RKO (cell line): ENCODE measurements at places on chromosomes 2 and 18.

GRCh38 chr2:46814160-46814961 lies 101.2 kb downstream of the MCFD2 start:
- no peak for DNase-seq

- peak; percentile 71 for DNase-seq
These were observed 2.7 kb downstream of the GPC1 start for GRCh38 chr2:240437861-240438809.

- no peak for DNase-seq
These were observed 78.6 kb downstream of the FARSB start for GRCh38 chr2:222577341-222577740.

DNA sequence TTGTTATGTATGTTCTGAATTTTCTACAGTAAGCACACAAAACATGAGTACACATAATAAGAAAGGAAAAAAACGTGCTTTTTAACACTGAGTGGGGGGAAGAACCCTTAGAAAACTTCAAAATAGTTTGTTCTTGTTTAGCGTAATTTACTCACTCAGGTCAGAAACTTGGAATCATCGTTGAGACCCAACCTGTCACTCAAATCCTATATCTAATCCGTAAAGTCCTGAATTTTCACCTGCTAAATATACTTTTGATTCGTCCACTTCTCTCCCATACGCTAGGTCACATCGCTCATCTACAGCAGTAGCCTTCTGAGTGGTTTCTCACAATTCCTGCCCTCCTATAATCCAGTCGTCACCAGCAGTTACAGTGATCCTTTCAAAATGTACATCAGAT lies 767 bp downstream of the TPRKB start:
- no peak for DNase-seq

GRCh38 chr18:6414723-6415417 lies at the start of gene L3MBTL4:
Gene L3MBTL4, minus strand, starts transcription at chr18:6414911. Its CDS starts 103,286 bp downstream, at chr18:6311625.
- no peak for DNase-seq

GRCh38 chr2:49978341-49978740 lies 824.0 kb upstream of the FSHR start:
- DNase-seq = no peak

DNA sequence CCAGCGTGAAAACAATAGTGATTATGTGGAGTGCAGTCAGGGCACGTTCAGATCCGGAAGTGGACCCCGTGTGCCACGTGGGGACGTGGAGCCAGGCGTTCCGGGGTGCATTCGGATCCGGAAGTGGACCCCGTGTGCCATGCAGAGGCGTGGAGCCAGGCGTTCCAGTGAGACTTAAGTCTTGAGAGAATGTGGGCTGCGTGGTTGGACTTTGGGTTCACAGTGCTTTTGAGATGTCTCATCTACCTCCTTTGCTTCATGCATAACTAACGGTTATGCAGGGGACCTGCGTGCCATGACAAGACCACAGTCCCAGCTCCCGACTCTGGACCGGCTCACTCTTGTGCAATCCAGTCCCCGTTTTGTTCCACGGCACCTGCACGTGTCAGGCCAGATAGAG lies 28.8 kb downstream of the CTDP1 start:
- no peak for DNase-seq

DNA sequence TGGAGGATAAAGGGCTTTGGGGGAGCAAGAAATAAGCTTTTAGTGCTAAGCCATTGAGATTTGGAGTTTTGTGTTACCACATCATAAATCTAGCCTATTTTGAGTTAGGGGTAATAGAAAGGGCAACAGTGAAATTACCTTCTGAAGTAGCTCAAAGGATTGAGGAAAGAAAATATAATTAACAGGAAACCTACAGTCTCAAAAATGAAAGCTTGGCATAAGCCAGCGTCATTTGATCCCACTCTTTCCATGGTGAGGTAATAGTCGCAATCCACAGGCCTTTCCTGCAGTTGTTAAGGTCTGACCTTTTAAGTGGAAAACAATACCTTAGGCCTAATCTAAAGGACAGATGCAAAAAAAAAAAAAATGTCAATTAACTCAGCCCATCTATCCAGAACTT lies 182.7 kb downstream of the UXS1 start:
- no peak for DNase-seq

- DNase-seq = no peak
These were observed 10.5 kb downstream of the DRC1 start for GRCh38 chr2:26412091-26412673.

DNA sequence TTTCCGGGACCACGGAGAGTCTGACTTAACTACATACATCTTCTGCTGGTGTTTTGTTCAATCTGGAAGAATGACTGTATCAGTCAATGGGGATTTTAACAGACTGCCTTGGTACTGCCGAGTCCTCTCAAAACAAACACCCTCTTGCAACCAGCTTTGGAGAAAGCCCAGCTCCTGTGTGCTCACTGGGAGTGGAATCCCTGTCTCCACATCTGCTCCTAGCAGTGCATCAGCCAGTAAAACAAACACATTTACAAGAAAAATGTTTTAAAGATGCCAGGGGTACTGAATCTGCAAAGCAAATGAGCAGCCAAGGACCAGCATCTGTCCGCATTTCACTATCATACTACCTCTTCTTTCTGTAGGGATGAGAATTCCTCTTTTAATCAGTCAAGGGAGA lies 23.1 kb downstream of the ICOS start:
- DNase-seq = no peak

DNA sequence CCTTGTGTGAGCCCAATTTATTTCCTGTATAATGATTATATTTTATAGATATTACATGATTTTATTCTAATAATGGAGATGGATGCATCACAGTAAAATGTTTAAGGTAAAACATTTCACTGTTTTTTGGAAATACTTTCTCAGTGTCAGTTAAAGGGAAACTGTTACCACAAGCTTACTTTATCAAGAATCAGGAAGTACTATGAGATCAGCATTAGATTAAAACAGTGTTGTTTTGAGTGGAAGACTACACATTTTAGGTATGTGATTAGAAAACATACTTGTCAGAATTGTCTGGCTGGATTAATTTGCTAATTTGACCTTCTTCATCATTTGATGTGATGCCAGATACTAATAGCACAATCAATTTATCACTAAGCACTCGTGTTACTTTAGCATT lies at the start of gene HRH4:
Gene HRH4, plus strand, starts transcription at position 250 of the 400 bp plus-strand sequence. Its CDS starts 92 bp downstream, at position 342.
- DNase-seq = no peak

GRCh38 chr2:86623043-86623493 lies 597 bp downstream of the RNF103 start:
- DNase-seq = peak; percentile 46

GRCh38 chr2:54535599-54536195 lies 79.6 kb downstream of the SPTBN1 start:
- DNase-seq = no peak

DNA sequence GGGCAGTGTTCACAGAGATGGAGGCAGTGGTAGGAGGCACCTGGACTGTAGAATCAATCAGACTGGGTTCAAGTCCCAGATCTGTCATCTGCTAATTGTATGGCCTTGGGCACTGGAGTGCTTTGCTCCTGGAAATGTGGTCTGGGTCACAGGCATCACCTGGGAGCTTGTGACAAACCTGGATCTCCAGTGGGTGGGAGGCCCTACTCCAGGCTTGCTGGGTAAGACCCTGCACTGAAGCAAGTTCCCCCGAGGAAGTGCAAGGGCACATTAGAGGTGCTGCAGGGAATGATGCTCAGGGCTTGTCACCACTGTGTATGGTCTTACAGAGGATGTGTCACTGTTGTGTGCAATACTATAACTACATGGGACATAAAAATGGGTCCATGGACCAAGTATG lies 220.5 kb upstream of the ID2 start:
- DNase-seq = no peak

DNA sequence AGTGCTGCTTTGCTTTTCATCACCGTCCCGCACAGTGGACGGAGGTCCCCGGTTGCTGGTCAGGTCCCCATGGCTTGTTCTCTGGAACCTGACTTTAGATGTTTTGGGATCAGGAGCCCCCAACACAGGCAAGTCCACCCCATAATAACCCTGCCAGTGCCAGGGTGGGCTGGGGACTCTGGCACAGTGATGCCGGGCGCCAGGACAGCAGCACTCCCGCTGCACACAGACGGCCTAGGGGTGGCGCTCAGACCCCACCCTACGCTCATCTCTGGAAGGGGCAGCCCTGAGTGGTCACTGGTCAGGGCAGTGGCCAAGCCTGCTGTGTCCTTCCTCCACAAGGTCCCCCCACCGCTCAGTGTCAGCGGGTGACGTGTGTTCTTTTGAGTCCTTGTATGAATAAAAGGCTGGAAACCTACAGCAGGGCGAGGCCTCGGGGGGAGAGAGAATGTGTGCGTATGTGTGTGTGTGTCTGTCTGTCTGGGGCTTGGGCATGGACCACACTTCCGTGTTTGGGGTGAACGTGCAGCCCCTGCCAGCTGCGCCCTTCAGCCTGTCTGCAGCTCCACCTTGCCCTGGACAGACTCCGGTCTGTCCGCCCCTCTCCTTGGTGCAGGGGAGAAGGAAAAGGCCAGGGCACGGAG lies 32.3 kb downstream of the GPC1 start:
- DNase-seq = no peak
